HCEC 1CT (cell line): ENCODE measurements at places on chromosomes 16 and 17.
A peak's percentile ranks its signal among the peaks of the same experiment; 100 is the strongest.

- DNase-seq, result peak; percentile 38
These were observed 8.8 kb upstream of the ITGB4 start for GRCh38 chr17:75712446-75712845.

GRCh38 chr17:36920032-36921005, 17.0 kb upstream of the LHX1 start:
- DNase-seq, result no peak

DNA sequence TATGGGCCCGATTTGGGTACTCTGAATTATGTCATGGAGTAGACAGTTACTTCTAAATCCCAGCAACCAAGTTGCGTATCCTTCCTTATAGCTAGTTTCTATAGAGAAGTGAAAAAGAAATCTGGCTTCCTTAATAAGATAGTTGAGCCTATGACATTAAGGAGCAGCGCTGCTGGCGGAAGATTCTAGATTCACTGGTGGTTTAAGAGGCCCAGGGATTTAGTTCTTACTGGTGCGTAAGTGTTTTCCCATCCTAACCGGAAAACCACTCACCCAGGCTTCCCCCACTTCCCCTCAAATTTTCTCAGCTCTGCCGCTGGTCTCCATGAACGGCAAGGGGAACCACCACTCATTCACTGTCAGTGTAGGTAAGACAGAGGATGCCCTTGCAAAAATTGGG, 230.4 kb downstream of the CPPED1 start:
- DNase-seq, result no peak

GRCh38 chr16:79988089-79988488, 387.6 kb upstream of the MAF start:
- DNase-seq, result no peak

DNA sequence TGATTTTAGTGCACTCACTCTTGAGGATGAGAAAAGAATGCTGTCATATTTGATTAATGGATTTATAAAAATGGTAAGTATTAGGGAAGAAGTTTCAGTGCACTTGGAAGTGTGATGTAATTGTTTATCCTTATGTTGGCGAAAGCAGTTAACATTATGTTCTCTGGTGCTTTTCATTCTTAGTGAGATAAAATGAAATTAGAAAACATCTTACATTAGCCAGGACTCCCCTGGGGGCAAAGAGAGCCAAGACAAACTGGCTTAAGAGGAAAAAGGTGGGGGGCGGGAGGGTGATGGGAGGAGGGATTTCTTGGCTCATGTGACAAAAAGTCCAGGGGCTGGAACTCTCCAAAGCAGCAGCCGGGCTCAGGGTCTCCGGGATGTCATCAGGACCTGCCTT, 73.2 kb downstream of the KNOP1 start:
- no peak for DNase-seq

DNA sequence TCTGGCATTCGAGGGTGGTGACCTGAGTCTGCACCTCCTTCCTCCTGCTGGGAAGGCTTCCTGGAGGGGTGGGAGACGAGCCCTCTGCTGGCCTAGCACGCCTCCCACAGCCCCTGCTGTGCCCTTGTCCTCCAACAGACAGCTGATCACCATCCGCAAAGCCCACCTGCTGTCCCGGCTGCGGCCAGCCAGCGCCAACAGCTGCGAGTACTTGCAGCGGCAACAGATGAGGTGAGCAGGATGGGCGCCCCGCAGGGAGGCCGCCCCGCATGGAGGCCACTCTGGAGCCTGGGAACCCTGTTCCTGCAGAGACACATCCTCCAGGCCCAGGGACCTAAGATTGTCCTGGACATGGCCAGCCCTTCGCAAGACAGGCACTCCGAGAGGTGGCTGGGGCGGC, 21.6 kb downstream of the UBALD1 start:
- DNase-seq, result no peak

DNA sequence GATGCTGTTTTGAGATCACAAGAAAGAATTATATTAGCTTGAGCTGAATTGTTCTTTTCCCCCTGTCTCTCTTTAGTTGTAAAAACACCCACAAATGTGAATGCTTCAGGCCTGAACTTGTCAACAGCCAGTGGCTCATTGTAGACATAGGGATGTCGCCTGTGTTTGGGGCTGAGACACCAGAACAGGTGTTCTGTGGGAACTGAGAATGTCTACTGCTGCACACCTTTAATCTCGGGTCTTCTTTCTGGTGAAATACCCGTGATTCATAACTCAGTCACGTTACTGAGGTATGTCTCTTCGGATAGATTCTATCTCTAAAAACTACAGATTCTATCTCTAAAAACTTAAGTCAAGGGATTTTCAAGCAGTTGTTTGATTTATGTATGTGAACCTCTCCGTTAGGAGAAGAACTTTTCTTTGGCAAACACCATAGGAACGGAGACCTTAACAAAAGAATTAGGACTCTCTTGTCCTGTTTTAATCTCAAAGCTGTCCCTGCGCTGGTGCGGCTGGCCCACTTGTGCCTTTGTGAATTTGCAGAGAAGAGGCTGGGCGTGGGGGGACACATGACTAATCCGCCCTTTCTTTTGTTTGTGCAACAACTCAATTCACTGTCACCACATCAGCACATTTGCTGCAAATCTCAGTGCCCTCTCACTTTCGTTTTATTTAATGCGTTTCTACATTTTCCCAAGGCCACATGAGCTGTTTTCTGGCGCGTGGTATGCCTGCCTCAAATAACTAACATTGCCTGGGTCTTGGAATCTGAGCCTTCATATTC, 643.0 kb downstream of the MAF start:
- DNase-seq, result no peak

GRCh38 chr17:75633486-75634375, 497 bp downstream of the SMIM5 start:
- peak; percentile 85 for DNase-seq

- DNase-seq, result no peak
These were observed 6.1 kb downstream of the IL21R start for GRCh38 chr16:27408012-27408601.

DNA sequence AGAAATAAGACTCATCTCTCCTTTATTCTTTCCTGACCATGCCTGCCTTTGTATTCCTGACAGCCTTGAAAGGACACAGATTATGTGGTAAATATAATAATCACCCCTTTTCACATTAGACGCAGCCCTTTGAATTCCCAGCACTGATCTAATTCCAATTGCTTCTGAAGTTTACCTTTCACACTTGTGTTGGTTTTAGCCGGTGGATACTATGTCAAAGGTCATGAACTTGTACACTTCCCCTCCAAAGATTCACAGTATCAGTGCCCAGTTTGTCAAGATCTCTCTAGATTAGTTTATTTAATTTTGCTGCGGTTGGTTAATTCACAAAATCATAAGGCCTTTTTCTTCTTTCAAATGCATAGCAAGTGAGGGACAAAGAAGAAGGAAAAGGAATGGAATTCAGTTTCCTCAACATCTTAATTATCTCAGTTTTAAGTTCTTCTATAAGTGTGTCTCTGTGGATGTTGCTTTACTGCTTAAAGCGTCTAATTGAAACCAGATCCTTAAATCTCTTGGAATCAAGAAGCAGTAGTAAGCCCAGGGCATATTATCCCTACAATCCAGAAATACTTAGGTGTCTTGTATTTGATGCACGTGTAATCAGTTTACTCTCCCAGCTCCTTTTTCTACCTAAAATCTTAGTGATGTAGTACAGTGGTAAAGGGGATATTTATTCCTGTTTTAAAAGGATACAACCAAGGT, 174.3 kb upstream of the TBX2 start:
- no peak for DNase-seq
